ELF-1 (cell line): ENCODE measurements at places on chromosomes 13 and 19.

DNA sequence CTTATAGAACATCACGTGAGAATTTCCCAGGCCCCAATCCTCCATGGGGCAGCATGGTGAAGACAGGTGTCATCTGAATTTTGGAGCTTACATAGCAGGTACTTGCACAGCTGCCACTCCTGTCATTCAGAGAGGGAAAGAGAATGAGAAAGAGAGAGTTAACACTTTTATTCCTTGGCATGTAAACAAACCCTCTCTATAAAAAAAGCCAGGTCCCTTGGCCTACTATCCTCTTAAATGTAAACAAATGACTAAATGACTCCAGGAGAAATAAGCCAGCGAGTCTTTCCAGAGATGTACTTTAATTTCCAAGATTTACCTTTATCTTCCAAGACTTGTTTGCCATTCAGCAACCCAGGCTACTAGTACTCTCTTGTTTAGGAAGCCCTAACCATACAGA lies 195.3 kb upstream of the HTR2A start:
- DNase-seq: no peak

DNA sequence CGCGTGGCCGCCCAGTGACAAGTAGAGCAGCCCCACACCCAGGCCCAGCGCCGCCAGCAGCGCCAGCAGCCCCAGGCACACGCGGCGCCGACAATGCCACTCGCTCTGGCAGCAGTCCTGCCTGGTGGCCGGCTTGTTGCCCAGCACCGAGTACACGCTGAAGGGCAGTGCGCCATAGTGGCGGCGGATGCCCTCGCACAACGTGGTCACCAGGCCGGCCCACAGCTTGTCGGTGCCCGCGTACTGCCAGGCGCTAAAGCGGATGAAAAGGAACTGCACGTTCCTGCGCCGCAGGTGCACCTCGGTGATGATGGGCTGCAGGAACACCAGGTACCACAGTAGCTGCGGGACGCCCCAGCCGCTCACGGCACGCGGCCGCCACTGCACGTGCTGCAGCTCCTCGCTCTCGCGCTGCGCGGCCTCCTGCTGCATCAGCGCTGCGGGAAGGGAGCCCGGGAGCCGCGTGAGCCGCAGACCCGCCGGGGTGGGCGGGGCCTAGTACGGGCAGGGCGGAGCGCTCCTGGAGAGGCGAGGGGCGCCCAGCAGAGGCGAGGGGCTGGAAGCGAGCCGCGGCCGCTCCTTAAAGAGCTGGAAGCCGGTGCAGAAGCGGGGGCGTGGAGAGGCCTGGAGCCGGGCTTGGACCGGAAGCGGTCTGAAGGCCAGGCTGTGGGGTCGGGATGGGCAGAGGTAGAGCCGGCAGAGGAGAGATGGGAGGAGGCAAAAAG lies 7.3 kb downstream of the NKPD1 start:
- DNase-seq: peak; percentile 79

GRCh38 chr13:27258637-27259386 lies 7.5 kb downstream of the RPL21 start:
- no peak for DNase-seq

DNA sequence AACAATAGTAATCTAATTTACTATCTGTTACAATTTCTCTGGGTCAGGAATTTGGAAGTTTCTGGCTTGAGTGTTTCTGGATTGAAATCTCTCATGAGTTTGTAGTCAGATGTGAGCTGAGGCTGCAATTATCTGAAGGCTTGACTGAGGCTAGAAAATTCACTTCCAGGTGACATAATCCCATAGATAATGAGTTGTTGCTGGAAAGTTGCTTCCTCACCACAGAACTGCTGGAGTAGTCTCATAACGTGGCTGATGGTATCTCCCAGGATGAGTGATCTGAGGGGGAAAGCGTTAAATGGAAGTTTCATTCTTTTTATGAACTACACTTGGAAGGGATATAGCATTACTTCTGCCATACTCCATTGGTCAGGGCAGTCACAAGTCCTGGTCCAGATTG lies 15.3 kb upstream of the FPR3 start:
- no peak for DNase-seq

DNA sequence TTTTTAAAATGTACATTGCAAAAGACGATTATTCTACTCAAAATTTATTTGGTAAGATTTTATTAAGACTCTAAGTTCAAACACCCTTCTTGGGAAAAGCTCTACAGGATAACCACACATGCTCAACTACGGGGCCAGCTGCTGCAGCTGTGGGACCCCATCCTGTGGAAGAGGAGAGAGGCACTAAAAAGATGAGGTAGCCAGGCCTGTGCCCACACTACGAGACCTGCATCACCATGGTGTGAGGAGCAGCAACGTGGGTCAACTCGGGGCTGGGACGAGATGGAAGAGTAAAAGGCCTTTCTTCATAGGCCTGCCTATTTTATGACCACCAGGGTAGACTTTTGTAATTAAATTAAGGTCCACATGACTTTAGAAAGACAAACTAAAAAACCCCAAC lies 4.6 kb upstream of the CCNP start:
- DNase-seq: no peak

- no peak for DNase-seq
Measured at GRCh38 chr13:113831061-113831460, 32.8 kb downstream of the GAS6 start.

GRCh38 chr19:19877724-19878123 lies 12.0 kb downstream of the ZNF253 start:
- no peak for DNase-seq

DNA sequence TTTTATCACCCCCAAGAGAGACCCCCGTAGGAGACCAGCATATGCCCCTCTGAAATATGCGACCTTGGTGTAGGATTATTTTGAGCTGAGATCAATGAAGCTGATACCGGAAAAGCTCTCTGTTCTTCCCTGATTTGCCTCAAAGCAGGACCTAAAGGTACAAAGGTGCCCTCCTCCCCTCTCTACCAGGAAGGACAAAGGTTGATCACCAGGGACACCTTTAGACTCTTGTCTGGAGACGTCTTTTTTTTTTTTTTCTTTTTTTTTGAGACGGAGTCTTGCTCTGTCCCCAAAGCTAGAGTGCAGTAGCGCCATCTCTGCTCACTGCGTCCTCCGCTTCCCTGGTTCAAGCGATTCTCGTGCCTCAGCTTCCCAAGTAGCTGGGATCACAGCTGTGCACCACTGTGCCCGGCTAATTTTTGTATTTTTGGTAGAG lies 792 bp upstream of the PEX11G start:
- DNase-seq: no peak

DNA sequence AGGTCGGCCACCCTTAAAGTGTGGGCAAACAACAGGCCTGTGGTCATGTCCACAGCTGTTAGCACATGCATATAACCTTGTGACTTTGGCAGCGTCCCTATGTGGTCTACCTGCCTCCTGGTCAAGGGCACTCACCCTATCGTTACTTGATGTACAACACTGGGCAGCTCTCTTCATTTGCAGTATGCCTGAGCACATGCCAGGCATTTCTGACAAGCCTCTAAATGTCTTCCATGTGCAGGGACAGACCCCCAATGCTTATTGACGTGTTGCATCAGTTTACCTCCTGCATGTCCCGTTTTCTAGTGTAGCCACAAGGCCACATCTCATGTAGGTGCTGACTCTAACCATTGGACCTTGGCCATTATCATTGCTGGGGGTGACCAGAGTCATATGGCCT lies 731.7 kb upstream of the MIR17HG start:
- no peak for DNase-seq

DNA sequence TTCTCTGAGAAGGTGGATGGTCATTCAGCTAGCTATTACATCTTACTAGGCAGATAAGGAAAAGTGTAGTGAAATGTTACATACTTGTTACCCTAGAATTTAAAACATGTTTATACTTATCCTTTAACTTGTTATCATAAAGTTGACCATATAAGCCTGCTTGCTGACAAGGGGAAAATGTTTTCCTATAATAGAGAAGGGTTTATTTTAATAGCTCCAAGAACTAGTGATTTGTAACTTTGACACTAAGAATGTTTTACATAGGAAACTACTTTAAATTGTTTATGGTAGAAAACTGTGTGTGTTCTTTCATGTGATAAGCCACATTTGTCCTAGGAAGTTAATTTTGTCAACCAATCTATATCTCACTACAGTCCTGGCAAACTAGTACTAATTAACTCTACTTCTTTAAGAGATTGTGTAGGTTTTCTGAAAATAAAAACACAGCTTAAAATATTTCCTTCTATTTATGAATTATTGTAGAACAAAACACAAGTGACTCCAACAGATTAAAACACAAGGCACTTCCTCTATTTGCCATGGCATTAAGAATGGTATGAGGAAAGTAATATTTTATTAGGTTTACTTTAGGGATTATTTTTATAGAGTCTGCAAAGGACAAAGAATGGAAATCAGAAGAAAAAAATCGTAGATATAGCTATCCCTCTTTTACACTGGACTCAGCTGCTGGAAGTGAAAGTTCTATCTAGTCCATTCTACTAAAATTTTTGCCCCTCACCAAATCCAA lies 233.3 kb upstream of the NBEA start:
- DNase-seq: no peak

DNA sequence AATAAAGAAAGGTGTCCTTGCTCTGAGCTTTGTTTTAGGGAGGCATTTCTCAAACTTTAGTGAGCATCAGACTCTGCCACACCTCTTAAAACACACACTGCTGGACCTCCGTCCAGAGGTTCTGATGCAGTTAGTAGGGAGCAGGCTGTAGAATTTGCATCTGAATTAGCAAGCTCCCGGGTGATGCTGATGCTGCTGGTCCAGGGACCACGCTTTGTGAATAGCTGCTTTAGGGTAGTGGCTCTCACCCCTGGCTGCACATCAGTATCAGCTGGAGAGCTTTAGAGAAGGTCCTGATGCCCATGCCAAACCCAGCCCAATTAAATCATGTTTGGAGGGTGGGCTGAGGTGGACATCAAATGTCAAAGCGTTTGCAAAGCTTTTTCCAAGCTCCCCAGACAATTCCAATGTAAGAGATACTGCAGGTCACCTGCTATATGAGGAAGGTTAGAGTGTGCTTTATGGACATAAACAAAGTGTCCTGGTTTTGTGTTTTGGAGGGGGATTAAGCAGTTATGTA lies 3.6 kb downstream of the HTR2A start:
- DNase-seq: peak; percentile 5

DNA sequence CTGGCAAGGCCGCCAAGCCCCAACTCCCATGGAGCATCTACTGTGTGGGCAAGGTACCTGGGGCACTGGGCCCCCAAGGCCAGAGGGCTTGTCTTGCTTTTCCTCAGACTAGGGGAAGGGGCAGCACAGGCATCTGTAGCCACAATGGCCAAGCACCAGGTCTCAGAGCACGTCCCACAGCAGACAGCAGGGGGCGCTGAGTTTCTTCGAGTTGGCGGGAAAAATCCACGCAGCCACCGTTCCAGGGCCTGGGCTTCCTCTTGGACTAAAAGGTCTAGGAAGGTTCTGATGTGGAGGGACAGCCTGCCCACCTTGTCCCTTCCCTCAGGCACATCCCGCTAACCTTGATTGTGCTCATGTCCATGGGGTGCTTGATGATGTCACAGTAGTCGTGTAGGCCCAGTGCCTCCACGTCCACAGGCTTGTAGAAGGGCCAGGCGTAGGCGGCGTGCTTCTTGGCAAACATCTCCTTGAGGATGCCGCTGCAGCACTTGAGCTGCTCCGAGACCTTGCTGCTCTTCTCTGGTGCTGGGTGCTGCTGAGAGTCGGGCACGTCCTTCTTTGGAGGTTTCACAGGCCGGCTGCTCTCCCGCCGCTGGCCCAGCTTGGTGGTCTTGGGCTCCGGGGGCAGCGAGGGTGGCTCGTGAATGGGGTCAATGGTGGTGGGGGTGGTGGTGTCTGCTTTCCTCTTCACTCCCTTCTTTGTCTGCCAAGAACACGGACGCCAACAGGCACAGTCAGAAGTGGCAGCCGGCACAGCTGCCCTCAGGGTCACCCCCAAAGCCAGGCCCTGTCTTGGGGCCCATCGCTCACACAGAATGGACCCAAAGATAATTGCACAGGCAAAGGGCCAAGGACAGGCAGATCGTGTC lies 32.0 kb upstream of the EPHX3 start:
- peak; percentile 86 for DNase-seq

- DNase-seq: peak; percentile 79
Measured at GRCh38 chr19:50801107-50801506, 10.9 kb downstream of the ACP4 start.

GRCh38 chr13:65999411-65999810 lies 1230.7 kb downstream of the PCDH9 start:
- no peak for DNase-seq

DNA sequence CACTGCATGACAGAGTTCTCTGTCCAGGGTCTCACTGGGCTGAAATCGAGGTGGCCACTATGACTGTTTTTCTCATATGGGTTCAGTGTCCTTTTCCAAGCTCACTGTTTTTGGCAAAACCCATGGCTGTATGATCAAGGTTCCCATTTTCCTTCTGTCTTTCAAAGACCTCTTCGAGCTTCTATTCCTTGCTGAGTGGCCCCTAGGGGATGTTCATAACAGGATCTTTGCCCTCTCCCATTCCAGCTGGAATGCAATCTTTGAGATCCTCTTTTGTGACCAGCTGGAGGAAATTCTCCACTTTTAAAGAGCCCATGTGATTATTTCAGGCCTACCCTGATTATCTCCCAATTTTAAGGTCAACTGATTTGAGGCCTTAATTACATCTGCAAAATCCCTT lies 572.5 kb upstream of the SLC10A2 start:
- DNase-seq: no peak

DNA sequence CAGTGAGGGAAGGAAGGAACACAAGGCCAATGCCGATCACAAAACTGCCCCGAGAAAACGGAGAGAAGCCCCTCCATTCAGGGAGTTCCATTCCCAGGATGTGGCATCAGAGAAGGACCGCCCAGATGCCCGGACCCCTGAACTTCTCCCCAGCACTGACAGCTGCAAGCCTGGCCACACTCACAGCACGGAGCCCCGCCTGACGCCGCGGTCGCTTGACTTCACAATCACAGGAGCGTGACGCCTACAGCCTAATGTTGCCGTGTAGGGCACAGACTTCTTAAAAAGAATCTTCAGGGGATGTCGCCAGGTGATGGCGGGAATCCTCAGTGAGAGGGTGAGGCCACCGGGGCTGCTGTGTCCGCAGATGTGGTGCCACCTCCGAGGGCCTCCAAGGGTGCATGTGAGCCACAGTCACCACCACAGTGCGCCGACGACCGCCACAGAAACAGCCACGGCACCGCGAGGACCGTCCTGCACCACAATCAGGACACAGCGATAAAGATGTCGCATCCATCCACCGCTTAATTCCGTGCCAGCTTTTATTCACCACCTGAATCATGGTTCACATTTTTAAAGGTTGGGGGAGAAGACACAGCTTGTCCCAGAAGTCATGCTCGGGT lies 77.2 kb downstream of the SPACA7 start:
- DNase-seq: no peak

GRCh38 chr19:40744554-40745401 lies 5.5 kb downstream of the ACTMAP start:
- DNase-seq: peak; percentile 69
